Stimulated activated naive CD4-positive, alpha-beta T cell (primary cell): ENCODE measurements at places on chromosomes 4 and X.

- DNase-seq: no peak
Measured at GRCh38 chrX:10177601-10178000, 20.8 kb downstream of the CLCN4 start.

DNA sequence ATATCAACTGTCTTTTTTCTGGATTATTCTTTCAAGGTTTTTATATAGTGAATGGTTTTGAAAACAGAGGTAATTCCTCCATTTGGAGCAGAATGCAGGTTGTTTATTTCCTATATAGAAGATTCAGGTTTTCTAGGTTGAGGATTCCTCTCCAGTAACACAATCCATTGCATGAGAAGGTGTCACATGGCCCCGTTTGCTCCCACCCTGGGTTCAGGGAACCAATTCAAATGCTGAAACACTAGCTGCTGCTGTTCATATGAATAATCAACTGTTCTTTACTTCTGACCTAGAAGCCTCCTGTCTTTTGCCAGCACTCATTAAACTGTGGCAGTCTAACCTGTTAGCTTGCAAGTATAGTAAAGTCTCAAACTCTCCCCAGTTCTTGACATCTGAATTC is 1316.9 kb upstream of the TENM3 start:
- DNase-seq: no peak

GRCh38 chr4:37881811-37882210 is 9.1 kb upstream of the TBC1D1 start:
- no peak for DNase-seq

DNA sequence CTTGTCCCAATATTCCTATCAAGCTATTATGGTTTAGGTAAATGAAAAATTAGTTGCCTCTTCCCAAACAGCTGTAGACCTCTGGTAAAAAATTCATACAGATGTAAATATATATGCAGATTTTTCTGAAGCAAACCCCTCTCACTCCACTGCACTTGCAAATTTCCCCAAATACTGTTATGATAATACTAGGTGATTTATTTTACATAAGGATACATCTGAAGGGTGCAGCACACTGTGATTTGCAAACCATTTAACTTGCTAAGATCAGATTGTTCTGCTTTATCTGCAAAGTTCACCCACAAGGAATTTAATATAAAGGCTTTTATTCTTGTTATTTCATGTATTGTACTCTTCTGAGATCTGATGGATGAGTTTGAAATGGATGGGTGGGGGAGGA is 177.0 kb downstream of the GPAT3 start:
- DNase-seq: no peak

- no peak for DNase-seq
Measured at GRCh38 chrX:386239-386767, 404 bp downstream of the PPP2R3B start.

GRCh38 chrX:69153060-69153730 is 12.1 kb downstream of the PJA1 start:
- no peak for DNase-seq

DNA sequence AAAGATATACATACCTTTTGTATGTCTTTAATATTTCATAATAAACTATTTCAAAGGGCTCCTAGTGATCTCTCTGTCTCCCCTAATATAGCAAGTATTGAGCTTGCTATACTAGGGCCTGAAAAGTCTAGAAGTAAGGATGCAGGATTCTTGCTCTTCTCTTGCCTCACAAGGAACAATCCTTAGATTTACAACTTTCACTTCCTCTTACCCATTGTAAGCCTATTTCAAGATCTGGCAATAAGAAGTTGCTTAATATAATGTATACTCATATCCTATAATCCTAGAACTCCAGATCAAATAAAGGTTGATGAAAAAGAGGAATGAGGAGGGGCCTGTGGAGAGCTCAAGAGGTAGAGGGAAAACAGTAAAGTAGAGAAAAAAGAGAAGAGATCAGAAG is 40.8 kb upstream of the CHRDL1 start:
- no peak for DNase-seq

GRCh38 chr4:174038481-174038880 is 245.0 kb downstream of the FBXO8 start:
- no peak for DNase-seq

- no peak for DNase-seq
Measured at GRCh38 chr4:173937631-173938270, 345.7 kb downstream of the FBXO8 start.

DNA sequence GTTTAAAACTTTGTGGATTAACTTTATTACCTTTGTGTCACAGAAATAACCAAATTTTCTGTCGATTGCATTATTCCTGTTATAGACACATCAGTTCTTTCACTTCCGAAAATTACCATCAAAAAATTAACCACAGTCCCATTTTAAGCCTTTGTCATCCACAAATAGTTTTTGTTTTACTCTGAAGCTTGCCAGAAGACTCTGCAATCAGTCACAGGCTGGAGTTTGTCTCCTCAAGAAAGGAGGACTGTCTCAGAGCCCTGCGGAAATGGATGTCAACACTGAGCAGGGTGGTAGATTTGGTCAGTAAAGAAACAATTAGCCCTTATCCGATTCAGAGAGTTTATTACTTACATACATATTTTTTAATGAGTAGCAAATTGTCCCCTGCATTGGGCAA is 20.1 kb upstream of the TCEAL4 start:
- DNase-seq: no peak

GRCh38 chrX:71541210-71542022 is 8.5 kb downstream of the OGT start:
- no peak for DNase-seq

- no peak for DNase-seq
Measured at GRCh38 chr4:38514465-38515146, 149.4 kb upstream of the KLF3 start.

GRCh38 chr4:145944886-145945285 is 6.3 kb upstream of the ZNF827 start:
- no peak for DNase-seq

GRCh38 chr4:139017861-139018260 is 2.3 kb downstream of the NOCT start:
- no peak for DNase-seq

DNA sequence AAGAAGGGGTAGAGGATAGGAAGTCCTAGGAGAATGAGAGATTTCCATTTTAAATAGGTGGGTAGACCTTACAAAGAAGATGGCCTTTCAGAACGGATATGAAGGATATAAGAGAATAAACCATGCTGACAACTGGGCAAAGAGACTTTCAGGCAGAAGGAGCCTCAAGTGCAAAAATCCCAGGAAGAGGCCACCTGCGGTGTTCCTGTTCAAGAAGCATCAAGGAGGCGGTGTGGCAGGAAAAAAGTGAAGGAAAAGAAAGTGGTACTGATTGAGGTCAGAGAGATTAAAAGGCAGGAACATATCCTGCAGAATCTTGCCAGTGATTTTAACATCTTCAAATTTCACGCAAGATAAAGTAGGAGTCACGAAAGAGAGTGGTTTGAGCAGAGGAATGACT is 172.0 kb downstream of the FSTL5 start:
- no peak for DNase-seq

- DNase-seq: no peak
Measured at GRCh38 chrX:38999967-39000745, 198.9 kb downstream of the MID1IP1 start.

- DNase-seq: peak; percentile 86
Measured at GRCh38 chr4:73069338-73070073, at the start of gene COX18. COX18 (minus strand) TSS chr4:73069716; CDS start chr4:73069649, 67 bp downstream.
